ENCODE measurements at places on chromosomes 3 and 15. TPM values are rescaled to one million over a fixed set of nuclear protein-coding genes. Genes with fewer than 3 reads are reported as not detected.

DNA sequence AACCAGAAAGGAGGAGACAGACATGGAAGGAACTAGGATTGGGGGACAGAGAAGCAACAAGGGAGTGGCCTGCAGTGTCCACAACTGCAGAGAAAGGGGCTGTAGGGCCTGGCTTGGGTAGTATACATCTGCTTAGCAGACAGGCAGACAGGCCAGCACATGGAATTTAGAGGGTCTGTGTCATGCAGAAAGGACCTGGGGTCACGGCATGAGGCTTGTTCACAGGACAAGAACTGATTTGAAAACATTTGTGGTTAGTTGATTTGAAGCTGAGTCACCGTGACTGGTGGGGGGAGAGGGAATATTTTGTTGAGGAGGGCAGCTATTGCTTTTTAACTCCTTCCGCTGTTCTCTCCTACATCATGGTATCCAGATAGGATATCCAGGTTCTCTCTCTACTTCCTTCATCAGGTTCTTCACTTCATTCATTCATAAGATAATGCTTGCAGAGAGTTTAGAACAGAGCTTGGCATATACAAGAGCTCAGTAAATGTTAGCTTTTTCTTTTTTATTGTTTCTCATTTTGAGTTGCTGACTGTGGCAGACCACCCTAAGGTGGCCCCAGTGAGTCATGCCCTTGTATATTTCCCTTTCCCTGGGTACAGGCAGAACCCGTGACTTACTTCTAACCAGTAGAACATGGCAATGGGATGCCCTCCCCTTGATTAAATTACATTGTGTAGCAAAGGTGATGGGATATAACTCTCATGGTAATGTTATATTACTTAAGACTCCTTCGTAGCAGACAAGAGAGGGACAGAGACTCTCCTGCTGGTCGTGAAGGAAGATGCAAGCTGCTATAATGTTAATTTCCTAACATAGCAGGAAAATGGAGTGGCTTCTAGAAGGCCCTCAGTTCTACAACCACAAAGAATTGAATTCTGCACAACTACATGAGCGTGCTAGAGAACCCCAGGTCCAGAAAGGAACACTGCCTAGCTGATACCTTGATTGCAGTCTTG lies 95.0 kb upstream of the NMNAT3 start:
- DNase-seq: no peak

The GCNT3 gene
- polyA plus RNA-seq: 0.08 TPM

GRCh38 chr15:40543082-40543481 lies 21.8 kb downstream of the CCDC32 start:
- DNase-seq: no peak

DNA sequence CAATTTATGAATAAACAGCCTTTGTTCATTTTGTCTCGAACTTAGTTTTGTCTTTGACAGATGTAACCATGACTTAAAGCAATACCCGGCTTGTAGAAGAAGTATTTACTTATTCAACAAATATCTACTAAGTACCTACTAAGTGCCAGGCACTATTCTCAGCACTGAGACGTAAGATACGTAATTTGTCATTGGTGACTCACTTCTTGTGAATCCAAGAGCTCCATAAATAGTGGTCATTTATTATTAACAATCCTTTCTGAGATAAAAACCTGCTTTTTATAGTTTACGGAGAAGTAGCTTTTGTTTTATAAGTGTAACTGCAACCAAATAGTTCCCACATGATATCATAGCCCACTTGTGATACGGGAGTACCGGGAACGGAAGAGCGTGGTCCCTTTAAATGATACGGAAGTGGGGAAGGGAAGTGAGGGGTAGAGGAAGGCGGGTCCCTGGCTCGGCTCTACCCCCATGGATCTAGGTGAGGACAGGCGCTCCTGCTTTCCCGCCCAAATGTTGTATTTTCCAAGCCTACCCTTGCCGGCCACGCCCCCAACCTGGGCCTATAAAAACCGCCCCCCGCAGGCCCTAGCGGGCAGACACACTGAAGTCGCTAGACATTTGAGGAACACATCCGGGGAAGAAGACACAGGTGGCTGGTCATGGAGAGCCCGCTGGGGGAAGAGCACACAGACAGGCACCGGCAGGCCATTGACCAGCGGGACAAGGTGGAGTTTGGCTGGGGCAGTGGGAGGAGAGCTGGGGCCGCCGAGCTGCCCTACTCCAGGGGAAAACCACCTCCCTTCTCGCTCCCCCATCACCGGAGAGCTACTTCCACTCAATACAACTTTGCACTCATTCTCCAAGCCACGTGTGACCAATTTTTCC lies at the start of gene SAMMSON:
SAMMSON (plus strand) TSS at position 594 of the 888 bp plus-strand sequence.
- no peak for DNase-seq

- DNase-seq: no peak
Observed at GRCh38 chr3:25775936-25776335, 7.3 kb downstream of the NGLY1 start.

- DNase-seq: no peak
Observed at GRCh38 chr3:65196663-65197062, 508.9 kb upstream of the ADAMTS9 start.
